ENCODE measurements at places on chromosomes 11 and 22. TPM values are rescaled to one million over a fixed set of nuclear protein-coding genes. Genes with fewer than 3 reads are reported as not detected.

Gene UBQLNL
- total RNA-seq, result 0.36 TPM

Gene CD151
- 159 TPM for total RNA-seq

Gene CARNS1
- total RNA-seq, result 0.16 TPM

Gene PGA5
- not detected for total RNA-seq

Gene MS4A7
- total RNA-seq, result not detected

Gene FAT3
- total RNA-seq, result 1.7 TPM

Gene RPS6KA4
- 72.1 TPM for total RNA-seq

Gene LRP4
- total RNA-seq, result 4.7 TPM

Gene APOA4
- not detected for total RNA-seq

Gene PHOX2A
- total RNA-seq, result not detected

All from fibroblast of the aortic adventitia (primary cell).